Endodermal cell (in vitro differentiated cells): ENCODE measurements at places on chromosomes 3 and 15. TPM values are rescaled to one million over a fixed set of nuclear protein-coding genes. Genes with fewer than 3 reads are reported as not detected.

DNA sequence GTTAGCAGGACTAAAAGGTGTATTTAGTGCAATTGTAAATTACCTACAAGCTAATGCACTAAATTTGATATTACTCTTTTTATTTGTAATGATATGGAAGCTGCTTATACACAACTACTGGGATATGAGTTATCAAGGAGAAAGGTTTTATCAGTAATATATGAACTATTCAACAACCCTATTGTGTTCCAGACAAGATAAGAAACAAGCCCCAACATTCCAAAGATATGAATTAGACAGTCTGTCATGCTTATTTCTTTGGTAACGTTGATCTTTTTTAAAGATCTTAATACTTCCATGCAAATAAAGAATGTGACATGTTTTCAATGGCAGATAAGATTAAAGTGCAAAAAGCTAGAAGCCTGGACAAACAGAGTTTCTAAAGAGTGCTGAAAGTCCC lies 314.0 kb upstream of the THBS1 start:
- DNase-seq: no peak

GRCh38 chr3:28916713-28917499 lies 364.0 kb upstream of the RBMS3 start:
- peak; percentile 63 for DNase-seq

DNA sequence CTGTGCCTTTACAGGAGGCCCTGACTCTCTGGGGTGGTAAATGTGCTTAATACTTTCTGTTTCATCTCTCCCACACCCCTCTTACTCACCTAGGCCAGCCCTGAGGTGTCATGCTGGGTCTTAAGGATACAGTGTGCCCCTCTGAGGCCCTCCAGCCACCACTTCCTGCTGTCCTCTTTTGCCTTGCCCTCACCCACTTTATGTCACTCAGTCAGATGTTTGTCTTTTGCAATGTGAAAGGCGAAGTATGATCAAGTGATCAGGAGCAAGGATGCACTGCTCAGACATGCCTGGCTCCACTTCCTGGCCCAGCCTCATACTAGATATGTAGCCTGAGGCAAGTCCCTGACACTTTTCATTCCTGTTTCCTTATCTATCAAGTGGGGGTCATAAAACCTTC lies 339.0 kb upstream of the NR2E3 start:
- DNase-seq: no peak

GRCh38 chr3:52162250-52162872 lies 8.1 kb upstream of the POC1A start:
- no peak for DNase-seq

DNA sequence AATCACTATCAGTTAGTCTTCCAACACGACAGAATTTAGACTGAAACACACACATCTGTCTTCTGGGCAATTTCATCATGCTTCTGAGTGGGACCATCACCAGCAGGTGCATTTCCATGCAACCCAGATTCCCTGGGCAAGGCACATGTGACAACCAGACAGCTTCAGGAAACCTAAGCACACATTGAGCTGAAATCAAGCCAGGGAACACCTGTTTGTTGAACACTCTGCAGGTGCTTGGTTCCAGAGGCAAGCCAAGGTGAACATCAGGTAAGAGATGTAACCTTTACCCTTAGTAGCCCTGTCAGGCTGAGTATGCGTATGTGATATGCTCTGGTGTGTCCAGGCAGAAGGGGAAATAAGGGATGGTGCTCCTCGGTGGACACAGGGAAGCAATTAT lies 3.3 kb upstream of the PSMD2 start:
- DNase-seq: no peak

DNA sequence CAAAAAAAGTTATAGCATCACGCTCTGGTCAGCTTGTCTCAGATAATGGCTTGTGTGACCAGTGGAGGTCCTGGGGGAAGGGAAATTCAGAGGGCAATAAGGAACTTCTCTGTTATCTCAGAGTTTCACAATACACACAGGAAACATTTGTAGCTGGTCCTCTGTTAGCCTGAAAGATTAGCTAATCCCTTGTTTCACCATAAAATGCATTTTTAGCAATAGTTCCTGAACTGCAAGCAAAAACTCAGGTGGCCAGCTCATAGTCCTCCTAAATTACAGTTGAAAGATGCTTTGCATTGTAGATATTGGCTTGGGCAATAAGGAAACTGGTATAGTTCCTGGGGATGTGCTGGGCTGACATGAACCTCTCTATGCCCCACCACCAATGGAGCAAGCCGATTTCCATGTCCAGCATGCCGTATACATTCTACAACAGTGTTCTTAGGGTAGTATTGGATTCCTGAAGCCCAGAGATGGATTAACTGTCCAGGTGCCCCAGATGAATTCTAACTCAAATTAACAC lies 141.5 kb upstream of the TBL1XR1 start:
- DNase-seq: no peak

DNA sequence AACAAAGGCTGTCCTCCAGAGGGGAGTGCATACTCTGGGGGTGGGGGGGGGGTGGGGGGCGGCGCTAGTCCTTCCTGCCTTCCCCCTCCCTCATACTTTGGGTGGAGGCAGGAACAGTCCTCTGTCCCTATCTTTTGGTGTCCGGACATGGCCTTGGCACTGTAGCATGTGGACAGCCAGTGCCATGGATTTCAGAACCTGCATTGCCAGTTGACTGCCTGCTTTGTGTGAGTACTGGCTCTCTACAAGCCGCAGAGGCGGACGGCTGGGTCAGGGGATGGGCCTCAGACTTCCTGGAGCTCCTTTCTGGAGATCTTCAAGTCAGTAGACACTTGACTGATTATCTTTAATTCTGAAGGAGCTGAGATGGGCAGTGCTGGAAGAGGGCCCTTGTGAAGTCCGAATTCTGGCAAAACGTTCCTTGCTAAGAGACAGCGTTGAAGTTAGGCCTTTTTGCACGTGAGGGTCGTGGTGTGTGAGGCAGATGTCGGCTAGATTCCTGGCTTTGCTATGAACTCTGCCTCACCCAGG lies 2.5 kb downstream of the CLDN11 start:
- DNase-seq: peak; percentile 64

The FRG2C gene
- total RNA-seq: not detected in 3 replicates

The CCDC33 gene
- 3.5 to 12.6 TPM (median 4.7 TPM) in 3 replicates for total RNA-seq

The MEIS2 gene
- 8.5 to 10.1 TPM (median 9.7 TPM) in 3 replicates for total RNA-seq

The UBR1 gene
- total RNA-seq: 27.1 and 30.9 TPM in 2 replicates

The DOCK3 gene
- total RNA-seq: 6.9 to 8.0 TPM (median 7.7 TPM) in 3 replicates

The MFSD1 gene
- total RNA-seq: 12.4 and 13.4 TPM in 2 replicates
